Skin of body (tissue), 3 donors: ENCODE measurements at places on chromosomes 2 and 18. TPM values are rescaled to one million over a fixed set of nuclear protein-coding genes. Genes with fewer than 3 reads are reported as not detected.

IL36A gene
- total RNA-seq: not detected

SGPP2 gene
- 11.2 TPM for total RNA-seq

DNA sequence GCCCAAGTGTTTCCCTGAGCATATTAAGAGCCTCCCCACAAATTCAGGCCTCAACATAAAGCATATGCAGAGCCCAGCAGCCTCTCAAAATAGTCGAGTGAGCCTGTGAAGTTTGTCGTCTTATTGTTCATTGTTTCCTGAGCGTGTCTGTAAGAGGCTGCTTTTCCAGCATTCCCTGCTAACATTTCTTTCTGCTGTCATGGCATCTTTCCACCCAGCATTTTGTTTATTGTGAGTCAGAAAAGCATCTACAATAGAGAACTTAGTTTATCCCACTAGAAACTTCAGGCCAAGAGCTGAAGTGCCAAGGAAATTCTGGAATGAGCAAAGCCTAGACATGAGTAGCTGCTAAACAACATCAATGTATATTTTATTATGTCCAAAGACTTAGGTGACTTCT is 46.3 kb upstream of the STAM2 start:
- peak; percentile 93 for DNase-seq

DNA sequence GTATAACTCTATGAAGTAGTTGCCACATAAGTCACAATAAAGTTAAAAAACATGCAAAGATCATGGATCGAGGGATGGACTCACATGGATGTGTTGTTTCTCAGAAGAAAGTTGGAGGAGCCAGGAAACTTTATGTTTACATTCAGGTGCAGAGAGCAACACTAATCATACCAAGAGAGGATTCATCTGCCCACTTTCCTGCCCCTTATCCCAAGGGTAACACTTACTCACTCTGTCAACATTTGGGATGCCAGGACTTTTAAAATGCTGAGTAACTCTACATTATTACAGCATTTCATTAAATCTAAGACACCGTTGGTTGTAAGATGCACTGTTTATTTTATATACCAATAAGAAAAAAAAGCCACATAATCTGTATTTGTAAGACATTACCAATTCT is 170.4 kb downstream of the KCNE4 start:
- DNase-seq: no peak

GRCh38 chr2:214107726-214108125 is 303.1 kb upstream of the VWC2L start:
- no peak for DNase-seq

DNA sequence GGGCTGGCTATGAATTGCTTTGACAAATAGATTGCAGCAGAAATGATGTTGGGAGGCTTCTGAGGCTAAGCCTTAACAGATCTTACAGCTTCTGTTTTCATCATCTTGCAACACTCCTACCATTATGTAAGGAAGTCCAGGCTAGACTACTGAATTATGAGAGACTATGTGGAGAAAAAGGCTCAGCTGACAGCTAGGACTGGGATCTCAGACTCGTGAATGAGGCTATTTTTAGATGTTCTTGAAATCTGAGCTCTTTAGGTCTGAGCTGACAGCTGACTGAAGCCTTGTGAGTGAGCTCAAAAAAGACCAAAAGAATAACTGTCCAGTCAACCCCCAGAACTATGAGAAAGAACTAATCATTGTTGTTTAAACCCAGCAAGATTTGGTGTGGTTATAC is 70.3 kb downstream of the VWC2L start:
- DNase-seq: peak; percentile 12

DNA sequence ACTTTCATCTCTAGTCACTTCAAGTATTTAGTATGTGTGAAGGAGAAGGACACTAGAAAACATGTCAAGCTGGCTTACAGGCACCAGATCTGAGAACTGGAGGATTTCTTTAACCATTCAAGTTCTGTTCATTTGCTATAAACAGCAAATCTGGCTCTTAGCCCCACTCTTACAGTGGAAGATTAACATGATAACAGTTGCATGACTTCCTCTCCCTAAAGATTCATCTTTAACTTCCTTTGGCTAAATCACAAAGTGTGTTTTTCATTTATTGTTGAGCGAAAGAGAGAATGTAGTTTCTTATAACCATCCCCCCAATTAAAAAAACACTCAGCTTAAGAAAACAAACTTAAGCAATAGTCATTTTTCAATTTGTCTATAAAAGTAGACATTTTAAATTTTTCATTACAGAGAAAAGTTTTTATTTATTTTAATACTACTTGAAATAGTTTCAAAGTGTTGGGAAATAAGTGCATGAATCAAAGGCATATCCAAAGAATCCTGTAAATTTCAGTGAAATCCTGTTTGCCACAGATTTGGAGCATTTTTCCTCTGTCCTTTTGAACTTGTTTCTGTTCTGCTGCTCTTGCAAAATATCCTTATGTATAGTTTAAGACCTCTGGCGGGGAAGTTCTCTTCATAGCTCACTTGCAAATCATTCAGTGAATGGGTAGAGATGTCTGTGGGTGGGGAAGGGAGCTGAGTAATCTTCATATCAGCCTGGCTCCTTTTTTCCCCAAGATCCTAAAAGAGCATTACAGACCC is 241.0 kb upstream of the RBBP8 start:
- DNase-seq: peak; percentile 76

- no peak for DNase-seq
These were observed 11.2 kb downstream of the CFLAR start for GRCh38 chr2:201127152-201127511.

DNA sequence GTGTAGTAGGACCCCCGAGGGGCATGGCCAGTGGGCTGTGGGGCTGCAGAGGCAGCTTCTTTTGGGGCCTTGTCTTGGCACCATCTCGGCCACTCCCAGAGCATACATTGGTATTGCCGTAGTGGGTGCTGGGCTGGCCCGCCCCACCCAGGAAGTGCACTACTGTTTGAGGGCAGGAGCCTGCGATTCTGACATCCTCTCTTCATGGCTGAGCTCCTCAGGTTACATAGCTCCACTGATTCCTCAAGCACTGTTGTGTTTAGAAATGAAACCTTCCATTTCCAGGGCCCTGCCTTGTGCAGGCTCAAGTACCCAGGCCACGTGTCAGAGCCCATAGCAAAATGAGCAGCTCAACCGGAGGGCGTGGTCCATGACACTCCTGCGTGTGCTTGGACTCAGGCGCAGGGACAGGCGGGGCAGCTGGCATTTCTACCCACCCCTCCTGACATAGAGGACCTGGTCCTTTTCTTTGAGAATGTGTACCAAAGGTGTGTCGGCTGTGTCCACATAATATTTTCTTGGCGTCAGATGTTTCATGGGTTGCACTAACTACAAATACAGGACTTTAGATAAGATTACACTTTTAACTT is 67.9 kb downstream of the DGKD start:
- DNase-seq: no peak

- no peak for DNase-seq
These were observed 59.0 kb upstream of the ODC1 start for GRCh38 chr2:10507106-10507505.

- DNase-seq: no peak
These were observed 35.6 kb downstream of the CEP192 start for GRCh38 chr18:13026583-13027270.

- no peak for DNase-seq
These were observed 289.3 kb downstream of the RPRM start for GRCh38 chr2:153189091-153189888.
